ENCODE measurements at places on chromosomes 7 and 10. TPM values are rescaled to one million over a fixed set of nuclear protein-coding genes. Genes with fewer than 3 reads are reported as not detected.

Gene SNCG
- total RNA-seq, result 45.8 TPM

Gene INA
- total RNA-seq, result under 0.01 TPM

Gene EIF4H
- total RNA-seq, result 399 TPM

Gene GSAP
- 5.9 TPM for total RNA-seq

Gene ZDHHC4
- total RNA-seq, result 33.0 TPM

Gene ANKRD2
- 2.1 TPM for total RNA-seq

Gene VPS37D
- 2.9 TPM for total RNA-seq

Gene FOXK1
- 32.2 TPM for total RNA-seq

Gene PLEKHS1
- total RNA-seq, result not detected

Gene DPP6
- not detected for total RNA-seq

Gene DEPP1
- total RNA-seq, result 191 TPM

Gene CFAP43
- under 0.01 TPM for total RNA-seq

Gene CPVL
- total RNA-seq, result not detected

Gene VAX1
- not detected for total RNA-seq

Gene KCP
- total RNA-seq, result not detected

Gene CCL24
- not detected for total RNA-seq

Gene RALA
- 113 TPM for total RNA-seq

Gene CCDC146
- 0.46 TPM for total RNA-seq

Gene ADAM22
- 0.76 TPM for total RNA-seq

Gene OTUD1
- 4.2 TPM for total RNA-seq

Gene TMEM176B
- total RNA-seq, result not detected

Gene NRP1
- total RNA-seq, result 187 TPM

Gene CDHR1
- under 0.01 TPM for total RNA-seq

Gene TRRAP
- total RNA-seq, result 12.3 TPM

Gene C1QL3
- not detected for total RNA-seq

Gene PON3
- total RNA-seq, result 0.32 TPM

Gene BTBD16
- total RNA-seq, result not detected

Gene CTAGE4
- total RNA-seq, result 0.30 TPM

Gene BMPER
- 0.32 TPM for total RNA-seq

Gene SCART1
- total RNA-seq, result 0.76 TPM

Gene BAZ1B
- total RNA-seq, result 43.5 TPM

Gene LIPM
- total RNA-seq, result not detected

Gene ACSL5
- 1.3 TPM for total RNA-seq

Gene FOXI2
- total RNA-seq, result not detected

Gene HKDC1
- total RNA-seq, result not detected

Gene CLDN3
- total RNA-seq, result 0.32 TPM

Gene TAS2R3
- total RNA-seq, result 0.76 TPM

Gene CYP2C19
- not detected for total RNA-seq

Gene CALY
- total RNA-seq, result not detected

Gene PON1
- not detected for total RNA-seq

Data from epithelial cell of umbilical artery (primary cell).